ENCODE measurements at places on chromosomes 6 and 20.

DNA sequence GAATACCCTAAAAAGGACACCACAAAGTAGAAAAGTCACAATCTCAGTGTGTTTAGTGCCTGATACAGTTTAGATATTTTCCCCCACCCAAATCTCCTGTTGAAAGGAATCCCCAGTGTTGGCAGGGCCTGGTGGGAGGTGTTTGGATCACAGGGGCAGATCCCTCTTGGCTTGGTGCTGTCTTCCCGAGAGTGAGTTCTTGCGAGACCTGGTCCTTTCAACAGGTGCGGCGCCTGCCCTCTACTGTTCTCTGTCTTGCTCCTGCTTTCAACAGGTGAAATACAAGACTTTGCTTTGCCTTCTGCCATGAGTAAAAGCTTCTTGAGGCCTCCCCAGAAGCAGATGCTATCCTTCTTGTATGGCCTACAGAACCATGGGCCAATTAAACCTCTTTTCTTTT, 534.3 kb upstream of the NRSN1 start:
- DNase-seq = no peak

DNA sequence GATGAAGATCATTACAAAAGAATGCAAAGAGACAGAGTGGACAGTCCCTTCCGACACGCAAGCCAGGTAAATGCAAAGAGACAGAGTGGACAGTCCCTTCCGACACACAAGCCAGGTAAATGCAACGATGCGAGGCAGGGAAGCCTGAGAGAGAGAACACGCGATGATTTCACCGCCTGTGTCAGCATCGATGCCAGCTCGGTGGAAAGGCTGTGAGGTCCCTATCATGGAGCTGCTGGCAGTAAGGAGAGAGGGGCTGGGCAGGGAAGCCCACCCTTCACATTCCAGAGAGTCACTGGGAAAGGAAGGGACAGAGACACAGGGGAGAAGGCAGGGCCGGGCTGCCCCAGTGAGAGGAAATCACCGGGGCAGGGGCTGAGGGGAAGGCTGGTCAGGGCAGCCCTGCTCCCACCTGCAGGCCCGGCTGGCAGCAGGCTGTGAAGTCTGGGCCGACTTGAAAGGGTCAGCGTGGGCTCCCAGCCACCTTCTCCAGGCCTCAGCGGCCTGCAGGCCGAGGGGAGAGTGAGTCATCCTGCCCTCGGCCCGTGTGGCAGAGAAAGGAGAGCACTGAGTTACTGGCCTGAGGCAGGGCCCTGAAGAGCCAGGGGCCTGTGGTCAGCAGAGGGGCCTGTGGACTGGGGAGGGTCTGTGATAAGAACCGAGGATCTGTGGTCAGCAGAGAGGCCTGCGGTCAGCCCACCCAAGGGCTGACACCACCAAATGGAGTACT, 80.4 kb downstream of the DACT2 start:
- no peak for DNase-seq

- peak; percentile 21 for DNase-seq
Measured at GRCh38 chr20:50558483-50558925, 48.3 kb downstream of the PTPN1 start.

- no peak for DNase-seq
Measured at GRCh38 chr20:19723813-19724430, 34.1 kb upstream of the RIN2 start.

GRCh38 chr20:4134861-4135379, 119.6 kb upstream of the RNF24 start:
- DNase-seq = no peak

DNA sequence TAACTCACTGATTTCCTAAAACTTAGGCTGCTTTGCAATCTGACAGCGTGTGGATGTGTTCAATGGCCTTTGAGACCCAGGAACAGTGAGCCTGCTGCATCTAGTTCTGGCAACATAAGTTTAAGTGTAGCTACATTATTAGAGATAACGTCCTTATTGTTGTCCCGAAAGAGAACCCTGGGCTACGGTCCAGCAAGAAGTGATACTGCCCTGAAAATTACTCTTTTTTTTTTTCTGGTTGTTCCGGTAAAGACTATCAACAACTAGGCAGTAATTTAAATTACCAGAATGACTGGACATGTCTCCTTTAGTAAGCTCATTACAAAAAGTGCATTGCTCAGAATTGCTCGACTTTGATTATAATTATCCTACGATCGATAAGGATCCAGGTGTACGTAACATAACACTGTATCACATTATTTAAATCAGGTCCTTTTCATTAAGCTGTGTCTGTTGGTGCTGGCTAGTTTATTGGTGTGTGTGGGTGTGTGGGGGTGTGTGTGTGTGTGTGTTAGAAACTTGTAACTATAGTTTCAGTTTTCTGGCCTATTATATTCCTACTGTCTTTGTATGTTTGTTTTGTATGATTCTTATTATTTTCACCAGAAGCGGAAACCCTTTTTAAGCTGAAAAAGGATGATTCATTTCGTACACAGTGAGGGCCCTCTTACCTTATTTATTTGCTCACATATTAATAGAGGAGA, 3.0 kb downstream of the TSHZ2 start:
- DNase-seq = no peak

DNA sequence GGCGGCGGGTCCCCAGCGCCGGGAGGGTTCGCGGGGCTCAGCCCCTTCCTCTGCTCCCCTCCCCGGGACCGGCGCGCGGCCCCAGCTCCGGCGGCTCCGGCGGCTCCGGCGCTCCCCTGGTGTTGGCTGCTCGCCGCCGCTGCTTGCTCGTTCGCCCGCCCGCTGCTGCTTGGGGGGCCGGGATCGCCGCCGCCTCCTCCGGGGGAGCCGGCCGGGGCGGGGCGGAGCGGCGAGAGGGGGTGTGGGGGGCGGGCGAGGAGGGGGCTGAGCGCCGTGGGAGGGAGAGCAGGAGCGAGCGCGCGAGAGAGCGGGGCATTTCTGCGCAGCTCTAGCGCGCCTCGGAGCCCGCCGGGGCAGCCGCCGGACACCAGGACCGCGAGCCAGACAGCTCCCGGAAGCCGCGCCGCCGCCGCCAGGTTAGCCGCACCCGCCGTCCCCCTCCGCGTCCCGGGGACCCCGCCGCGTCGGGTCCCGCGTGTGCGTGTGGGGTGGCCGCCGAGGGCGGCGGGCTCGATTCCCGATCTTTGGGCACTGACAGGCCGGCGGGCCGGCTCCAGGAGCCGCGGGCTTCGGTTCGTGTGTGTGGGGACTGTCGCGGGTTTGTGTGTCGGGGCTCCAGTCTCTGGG, 62.0 kb upstream of the EPB41L1 start:
- no peak for DNase-seq

DNA sequence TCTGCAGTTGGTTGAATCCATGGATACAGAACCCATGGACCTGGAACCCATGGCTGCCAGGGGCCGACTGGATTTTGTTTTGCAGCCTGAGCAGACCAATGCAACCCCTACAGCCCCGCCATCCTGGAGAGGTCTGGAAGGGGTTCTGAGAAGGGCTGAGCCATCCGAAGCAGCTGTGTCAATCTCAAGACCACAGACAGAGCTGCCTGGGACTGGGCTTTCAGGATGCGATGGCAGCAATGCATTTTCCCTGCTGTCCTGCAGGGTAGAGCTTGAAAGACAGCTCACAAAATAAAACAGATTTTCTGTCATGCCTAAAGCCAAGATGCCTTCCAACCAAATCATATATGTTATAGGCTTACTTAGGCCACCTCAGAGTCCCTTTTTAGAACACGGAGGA, 125.8 kb upstream of the NXT1 start:
- no peak for DNase-seq

GRCh38 chr20:64166721-64167615, 2.7 kb downstream of the MYT1 start:
- DNase-seq = no peak

GRCh38 chr6:2641044-2641725, 109.5 kb downstream of the MYLK4 start:
- no peak for DNase-seq

DNA sequence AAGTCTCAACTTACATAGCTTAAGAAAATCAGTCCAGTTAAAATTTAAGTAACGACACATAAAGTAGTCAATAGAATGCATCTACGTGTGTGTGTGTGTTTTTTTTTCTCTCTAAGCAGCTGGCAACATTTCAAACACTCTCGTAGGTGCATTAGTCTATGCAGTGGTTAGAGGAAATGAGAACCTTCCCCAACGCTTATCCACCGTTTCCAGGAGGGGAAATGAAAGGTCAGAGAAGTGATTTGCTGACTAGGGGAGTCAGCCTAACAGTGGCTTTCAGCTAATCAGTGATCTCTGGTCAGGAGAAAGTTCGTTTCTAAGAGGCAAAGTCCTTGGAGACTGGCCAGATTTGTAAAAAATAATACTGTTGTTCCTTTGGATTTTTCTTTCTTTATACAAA, 806.6 kb downstream of the C6orf118 start:
- DNase-seq = no peak

DNA sequence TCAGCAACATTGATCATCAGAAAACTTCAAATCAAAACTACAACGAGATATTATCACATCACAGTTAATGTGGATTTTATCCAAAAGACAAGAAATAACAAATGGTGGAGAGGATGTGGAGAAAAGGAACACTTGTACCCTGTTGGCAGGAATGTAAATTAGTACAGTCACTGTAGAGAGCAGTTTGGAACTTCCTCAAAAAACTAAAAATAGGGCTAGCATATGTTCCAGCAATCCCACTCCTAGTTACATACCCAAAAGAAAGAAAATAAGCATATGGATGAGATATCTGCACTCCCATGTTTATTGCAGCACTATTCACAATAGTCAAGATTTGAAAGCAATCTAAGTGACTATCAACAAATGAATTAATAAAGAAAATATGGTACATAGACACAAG, 887.7 kb upstream of the MAN1A1 start:
- no peak for DNase-seq

GRCh38 chr20:50866036-50866685, 65.1 kb downstream of the ADNP start:
- DNase-seq = no peak

GRCh38 chr6:71049198-71049770, 92.4 kb upstream of the B3GAT2 start:
- no peak for DNase-seq

DNA sequence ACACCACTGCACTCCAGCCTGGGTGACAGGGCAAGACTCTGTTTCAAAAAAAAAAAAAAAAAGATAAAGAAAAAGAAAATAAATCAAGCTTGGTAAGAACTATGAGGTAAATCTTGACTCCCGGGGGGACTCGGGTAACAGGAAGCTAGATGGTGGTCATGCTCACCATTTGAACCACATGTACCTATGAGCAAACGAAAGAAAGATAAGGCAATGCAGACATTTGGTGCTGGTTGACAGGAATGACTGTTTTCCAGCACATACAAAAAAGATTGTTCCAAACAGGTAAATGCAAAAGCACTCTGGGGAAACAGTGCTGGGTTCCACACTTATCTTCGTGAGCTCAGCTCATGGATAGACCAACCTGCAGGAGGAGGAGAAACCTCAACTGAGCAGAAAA, 22.8 kb upstream of the PTPN1 start:
- DNase-seq = no peak

- no peak for DNase-seq
Measured at GRCh38 chr20:46220455-46221207, 87.7 kb downstream of the CDH22 start.

- DNase-seq = no peak
Measured at GRCh38 chr20:37987602-37988290, 45.5 kb downstream of the TTI1 start.
